ENCODE measurements at places on chromosomes 7 and 10.

- DNase-seq = no peak
Observed at GRCh38 chr7:158809596-158809995, 19.7 kb downstream of the ESYT2 start.

GRCh38 chr10:124384172-124384571 lies 34.6 kb downstream of the OAT start:
- no peak for DNase-seq

- no peak for DNase-seq
Observed at GRCh38 chr7:40784176-40784575, 649.4 kb downstream of the SUGCT start.

DNA sequence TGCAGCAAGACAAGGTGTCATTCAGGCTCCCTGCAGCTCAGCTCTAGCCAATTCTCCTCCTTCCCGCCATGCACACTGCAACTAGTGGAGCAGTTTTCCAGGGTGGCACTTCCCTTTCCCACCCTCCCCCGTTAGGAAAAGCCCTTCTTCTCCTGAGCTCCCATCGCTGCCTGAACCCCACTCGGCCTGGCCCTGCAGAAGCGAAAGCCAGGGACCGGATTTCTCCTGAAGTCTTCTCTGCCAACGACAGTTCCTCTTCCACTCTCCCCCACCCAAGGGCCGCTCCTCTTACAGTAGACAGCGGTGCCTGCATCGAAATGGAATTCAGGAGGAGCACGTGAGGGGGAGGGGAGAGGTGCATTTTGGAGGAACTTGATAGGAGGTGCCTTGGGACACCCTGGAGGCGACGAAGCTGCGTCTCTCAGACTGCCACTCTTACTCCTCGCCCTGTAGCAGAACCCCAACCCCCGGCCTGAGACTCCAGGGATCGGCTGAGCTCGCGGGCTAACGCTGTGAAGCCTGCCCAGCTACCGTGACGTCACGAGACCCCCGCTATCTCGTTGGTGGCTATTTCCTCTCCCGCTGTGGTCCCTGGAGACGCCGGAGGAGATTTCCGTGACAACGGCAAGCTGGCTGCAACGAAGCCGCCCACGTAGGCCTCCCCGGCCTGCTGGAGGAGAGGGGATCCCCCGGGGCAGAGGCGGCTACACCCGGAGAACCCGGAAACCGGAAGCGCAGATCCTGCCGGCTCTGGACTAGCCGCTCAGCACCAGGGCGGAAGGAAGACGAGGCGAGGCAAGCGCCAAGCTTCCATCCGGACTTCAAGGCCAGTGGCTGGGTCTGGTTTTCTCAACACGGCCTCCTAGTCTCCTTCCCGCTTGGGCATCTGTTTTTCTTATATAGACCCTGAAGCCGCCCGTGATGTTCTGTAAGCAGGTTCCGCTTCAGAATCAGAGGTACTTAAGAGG lies 109.7 kb downstream of the RALA start:
- DNase-seq = peak; percentile 92

- no peak for DNase-seq
Observed at GRCh38 chr10:3213208-3213607, 40.6 kb upstream of the PITRM1 start.

DNA sequence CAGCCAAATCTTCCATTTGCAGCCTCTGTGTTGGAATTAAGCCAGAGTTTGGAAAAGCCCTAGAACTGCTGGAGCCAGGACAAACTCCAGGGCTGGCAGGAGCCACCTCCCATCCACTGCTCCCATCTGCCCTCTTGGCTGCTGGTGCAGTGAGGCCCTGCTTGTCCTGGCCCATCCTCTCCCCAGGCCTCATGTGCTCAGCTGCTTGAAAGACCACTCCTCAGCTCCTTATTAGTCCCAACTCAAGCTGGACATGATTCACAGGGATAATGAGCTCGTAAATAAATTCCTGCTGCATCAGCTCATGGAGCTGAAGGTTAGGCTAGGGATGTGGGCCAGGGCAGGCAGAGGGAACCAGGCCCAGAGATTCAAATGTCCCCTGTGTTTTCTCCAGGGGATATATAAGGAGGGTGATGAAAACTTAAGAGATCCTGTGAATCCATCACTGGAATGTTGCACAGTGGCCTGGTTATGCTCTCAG lies 282.8 kb downstream of the RPS24 start:
- no peak for DNase-seq

DNA sequence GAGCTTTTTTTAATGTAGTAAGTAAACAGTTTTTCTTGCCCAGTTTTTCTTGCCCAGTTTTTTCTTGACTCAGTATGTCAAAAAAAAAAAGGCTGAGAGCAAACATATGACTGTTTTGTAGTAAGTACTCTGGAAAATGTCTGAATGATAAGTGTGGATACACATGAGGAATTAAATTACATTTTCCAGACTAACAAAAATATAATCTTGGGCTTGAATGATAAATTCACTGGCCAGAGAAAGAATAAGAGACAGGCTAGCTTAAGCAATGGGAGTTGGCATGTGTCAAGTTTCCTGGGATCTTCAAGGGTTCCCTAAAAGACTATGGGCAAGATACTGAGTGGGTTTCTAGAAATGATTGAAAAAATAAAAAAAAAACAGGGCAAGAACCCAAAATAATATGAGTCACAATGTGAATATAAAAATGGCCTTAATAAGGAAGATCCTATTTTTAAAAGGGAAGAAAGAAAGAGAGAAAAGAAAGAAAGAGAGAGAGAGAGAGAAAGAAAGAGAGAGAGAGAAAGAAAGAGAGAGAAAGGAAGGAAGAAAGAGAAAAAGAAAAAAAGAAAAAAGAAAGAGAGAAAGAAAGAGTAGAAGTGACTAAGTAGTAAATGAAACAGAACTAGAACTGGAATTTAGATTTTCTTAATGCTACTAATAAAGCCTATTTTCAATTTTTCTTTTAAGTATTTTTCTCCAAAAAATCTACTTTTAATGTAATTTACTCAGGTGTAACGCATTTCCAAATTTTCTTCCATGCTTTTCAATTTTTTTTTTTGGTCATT lies 60.2 kb downstream of the TFPI2 start:
- DNase-seq = no peak

- DNase-seq = no peak
Observed at GRCh38 chr7:156886020-156886795, 6.8 kb downstream of the LMBR1 start.

DNA sequence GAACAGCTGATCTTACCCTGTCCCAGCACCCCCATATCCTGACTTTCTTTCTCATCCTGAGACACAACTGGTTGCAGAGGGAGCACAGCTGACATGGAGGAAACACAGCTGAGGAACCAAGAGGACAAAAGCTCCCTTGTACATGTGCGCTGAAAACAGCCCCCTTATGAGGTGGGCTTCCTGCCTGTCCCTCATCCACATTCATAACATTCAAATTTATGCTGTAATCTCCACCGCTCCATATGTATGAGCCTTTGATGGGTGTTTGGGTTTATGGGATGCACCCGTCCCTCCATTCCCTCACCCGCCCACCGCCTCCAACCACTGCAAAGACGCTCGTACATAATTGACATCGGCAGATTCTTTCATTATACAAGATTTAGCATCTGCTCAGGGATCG lies 49.6 kb upstream of the BTRC start:
- DNase-seq = no peak

- DNase-seq = no peak
Observed at GRCh38 chr7:15829691-15830090, 143.2 kb upstream of the MEOX2 start.

GRCh38 chr10:26959841-26960240 lies 99.1 kb upstream of the ABI1 start:
- DNase-seq = no peak

- DNase-seq = no peak
Observed at GRCh38 chr10:117736655-117737054, 194.1 kb downstream of the EMX2 start.

DNA sequence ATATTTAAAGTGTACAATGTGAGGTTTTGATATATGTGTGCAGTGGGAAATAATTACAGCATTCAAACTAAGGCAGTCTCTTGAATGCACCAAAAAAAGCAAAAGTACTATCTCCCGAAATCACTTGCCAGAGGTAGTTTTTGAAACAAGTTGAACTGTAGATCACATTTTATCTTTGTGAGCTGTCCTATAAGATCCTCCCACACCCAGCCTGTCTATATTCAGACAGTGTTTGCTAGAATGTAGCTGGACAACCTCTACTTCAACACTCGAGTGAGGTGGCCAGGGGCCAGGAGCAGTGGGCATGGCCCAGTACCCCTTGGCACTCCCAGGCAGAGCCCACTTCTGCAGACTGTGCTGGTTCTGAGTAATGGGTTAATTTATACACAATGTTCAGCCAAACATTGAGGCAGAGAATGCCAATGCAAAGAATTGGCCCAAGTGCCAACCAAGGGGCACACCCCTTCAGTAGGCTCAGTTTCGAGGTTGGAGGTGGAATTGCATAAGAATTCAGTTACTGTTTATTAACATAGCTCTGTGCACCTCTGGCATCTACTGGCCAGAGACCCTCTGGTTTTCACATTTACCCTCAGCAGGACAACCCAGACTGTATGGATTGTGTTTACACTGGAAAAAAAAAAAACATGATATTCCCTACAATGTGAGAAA lies 70.5 kb downstream of the AHR start:
- no peak for DNase-seq

- DNase-seq = no peak
Observed at GRCh38 chr10:50314169-50315071, 63.1 kb upstream of the ASAH2 start.

DNA sequence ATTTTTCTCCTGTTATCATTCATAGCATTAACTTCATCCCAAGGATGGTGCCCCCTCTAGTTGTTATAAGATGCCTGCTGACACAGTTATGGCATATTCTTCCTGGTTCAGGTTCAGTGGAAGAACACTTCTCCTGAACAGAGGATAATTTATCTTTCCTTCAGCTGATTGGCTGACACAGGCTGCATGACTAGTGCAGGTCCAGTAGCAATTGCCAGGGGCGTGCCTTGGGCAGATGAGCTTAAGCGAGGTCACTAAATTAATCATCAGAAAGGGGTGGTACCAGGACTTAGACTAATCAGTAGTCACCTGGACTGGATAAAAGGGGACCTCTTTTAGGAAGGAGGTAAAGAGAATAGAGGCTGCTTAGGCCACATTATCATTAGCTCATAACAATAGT lies 42.3 kb downstream of the BZW2 start:
- no peak for DNase-seq

Data from stimulated activated CD8-positive, alpha-beta memory T cell treated with anti-CD3 and anti-CD28 coated beads, Interleukin-4, amount 100 ng/mL, for 1 hour (primary cell).